ENCODE measurements at places on chromosomes 2 and 18.

DNA sequence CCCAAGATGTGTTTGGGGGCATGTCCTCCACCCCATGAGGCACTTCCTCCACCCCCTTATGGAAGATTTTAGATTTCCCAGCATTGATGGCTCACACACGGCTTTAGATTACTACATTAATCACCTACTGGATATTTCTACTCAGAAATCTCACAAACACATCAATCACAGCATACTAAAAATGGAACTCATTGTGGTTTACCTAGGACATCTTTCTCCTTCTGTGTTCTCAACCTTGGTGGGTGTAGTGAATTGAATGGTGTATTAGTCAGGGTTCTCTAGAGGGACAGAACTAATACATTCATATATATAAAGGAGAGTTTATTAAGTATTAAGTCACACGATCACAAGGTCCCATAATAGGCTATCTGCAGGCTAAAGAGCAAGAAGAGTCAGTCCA is 82.1 kb upstream of the CYRIA start:
- no peak for DNase-seq

DNA sequence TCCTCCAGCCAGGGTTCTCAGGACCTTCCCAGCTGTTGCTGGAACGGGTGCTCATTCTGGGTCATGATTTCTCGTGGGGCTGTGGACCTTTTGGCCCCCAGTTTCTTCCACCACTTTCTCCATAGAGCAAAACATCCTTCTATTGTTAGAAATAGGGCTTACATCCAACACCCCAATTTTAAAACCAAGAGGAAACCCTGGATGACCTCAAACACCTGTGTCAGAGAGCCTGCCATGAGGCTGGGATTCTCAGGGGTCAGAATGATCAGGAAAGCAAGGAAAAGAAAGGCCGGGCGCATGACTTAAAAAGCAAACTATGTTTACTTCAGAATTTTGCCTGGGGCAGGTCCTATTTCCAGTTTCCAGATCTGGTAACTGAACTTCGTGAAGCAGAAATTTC is 307.9 kb upstream of the MEIS1 start:
- DNase-seq, result no peak

GRCh38 chr2:67854798-67855197 is 208.0 kb downstream of the C1D start:
- no peak for DNase-seq

DNA sequence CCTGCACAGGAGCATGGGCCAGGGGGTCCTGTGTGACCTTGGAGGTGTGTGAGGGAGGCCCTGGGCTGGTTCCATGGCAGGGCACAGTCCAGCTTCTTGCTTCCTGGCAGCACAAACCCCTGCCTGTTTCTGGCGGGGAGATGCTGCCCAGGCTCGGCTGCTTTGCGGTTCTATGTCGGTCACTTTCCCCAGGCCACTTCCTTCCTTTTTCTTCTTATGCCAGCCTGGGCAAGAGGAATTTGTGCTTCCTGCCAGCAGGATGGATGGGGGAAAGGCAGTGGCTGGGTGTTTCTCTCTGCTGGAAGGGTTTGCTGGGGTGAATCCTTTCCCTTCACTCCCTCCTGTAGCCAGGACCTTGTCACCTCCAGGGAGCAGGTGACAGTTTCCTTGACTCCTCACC is 24.3 kb downstream of the ASAP2 start:
- DNase-seq, result no peak

DNA sequence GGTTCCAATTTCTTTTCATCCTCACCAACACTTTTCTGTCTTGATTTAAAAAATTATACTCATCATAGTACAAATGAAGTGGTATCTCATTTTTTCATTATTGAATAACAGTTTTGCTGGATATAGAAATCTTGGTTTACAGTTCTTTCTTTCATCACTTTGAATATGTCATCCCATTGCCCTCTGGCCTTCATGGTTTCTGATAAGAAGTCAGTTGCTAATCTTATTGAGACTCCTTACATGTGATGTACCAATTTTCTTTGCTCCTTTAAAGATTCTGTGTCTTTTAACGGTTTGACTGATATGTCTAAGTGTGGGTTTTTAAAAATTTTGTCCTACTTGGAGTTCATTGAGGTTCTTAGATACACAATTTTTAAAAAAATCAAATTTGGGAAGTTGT is 35.0 kb downstream of the SLC3A1 start:
- DNase-seq, result no peak

- no peak for DNase-seq
Measured at GRCh38 chr2:239376351-239376750, 24.5 kb downstream of the HDAC4 start.

DNA sequence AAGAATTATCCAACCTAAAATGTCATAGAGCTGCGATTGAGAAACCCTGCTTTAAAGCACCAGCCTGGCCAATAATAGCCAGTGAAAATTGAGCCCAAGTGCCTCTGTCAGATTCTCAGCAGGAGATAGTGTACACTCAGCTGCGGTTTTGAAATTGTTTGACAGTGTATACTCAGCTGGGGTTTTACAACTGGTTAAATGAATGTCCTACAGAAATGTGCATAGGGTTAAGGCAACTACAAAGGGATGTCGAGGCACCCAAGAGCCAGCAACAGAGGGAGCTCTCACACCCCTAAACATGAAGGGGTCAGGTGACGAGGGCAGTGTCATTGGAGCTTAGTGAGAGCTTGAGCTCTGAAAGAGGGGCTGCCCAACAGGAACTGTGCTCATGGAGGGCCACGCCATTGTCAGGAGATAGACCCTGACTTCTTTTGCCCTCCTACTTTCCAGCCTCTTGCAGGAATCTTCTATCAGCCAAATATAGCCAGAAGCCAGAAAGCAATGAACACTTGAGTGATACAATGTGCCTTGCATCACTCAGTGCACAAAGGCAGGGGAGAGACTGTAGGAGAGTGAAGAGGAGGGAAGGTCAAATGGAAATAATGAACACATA is 15.1 kb downstream of the ACTG2 start:
- DNase-seq, result peak; percentile 24

GRCh38 chr18:79485788-79486355 is 90.1 kb downstream of the NFATC1 start:
- no peak for DNase-seq

DNA sequence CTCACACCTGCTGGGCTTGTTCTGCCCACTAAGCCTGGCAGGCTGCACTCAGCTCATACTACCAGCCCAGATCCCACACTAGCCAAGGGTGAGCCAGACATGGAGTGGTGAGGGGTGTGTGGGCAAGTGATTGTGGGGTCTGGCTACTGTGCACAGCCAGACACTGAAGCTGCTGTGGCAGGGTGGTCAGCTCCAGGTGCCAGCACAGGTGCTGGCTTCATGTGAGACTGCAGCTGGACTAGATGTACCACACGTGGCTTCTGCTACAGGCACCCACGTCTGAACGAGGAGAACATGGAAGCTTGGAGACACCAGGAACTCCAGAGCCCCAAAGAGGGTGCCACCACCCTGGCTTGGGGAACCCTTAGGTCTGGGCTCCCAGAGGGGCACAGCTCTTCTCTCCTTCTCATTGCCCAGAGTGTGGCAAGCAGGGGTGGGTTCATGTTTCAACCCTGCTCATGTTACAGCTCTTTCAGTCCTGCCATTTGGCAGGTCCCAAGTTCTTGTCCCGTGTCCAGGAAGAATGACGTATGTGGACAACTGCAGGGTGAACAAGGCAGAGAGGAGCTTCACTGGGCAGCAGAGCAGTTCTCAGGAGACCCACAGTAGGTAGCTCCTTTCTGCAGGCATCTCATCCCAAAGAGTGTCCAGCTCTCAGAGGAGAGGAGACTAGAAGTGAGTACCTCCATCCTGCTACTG is 1624.2 kb upstream of the TMEFF2 start:
- no peak for DNase-seq

GRCh38 chr2:38535744-38536506 is 66.8 kb downstream of the HNRNPLL start:
- DNase-seq, result peak; percentile 35

DNA sequence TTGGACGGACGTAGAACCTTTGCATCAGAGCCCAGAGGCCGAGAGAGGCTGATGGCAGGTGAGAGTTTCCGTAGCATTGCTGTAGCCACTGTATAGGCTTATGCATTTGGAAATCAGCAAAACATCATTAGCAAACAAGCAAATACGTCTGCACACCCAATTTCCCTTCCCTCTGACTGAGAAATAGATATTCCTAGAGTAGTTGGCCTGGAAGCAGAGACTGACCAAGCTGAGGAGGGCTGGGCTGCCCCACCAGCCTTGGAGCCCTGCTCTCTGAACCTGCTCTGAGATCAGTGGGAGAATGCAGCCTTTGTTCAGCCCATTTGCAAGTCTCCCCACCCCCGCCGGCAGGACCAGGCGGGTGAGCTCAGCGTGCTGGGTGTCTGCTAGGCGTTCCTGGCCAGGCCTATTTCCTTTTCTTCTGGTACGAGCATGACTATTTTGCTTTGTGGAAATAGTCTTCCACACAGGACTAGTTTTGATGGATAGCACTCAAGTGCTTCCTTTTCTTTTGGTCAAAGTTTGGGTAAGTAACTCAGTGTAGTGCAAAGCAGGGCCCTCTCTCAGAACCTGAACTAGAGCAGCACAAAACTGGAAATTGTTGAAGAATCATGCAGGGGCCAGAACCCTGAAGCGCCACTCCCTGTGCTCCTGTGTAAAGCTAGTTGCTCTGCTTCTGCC is 21.9 kb upstream of the RNF149 start:
- DNase-seq, result peak; percentile 36

DNA sequence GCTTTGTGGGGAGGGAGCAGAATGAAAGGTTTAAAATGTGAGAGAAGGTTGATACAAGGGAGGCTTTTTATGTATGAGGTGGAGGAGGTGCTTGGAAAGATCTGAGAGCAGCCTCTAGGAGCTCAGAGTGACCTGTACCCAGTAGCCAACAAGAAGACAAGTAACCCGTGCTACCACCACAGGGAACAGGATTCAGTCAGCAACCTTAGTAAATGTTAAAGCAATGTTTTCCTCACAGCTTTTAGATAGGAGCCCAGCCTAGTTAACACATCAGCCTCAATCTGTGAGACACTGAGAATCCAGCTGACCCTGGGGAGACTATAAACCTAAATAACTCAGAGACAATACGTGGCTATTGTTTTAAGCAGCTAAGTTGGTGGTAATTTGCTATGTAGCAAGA is 194.9 kb upstream of the NT5C1B start:
- no peak for DNase-seq

DNA sequence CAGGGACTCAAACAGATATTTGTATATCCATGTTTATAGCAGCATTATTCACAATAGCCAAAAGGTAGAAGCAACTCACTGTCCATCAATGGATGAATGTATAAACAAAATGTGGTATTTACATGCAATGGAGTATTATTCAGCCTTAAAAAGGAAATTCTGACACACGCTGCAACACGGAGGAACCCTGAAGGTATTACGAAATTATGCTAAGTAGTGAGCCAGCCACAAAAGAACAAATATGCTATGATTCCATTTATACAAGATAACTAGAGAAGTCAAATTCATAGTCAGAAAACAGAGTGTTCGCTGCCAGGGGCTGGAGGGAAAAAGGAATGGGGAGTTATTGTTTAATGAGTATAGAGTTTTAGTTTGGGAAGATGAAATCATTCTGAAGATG is 61.0 kb upstream of the CDKL4 start:
- no peak for DNase-seq

DNA sequence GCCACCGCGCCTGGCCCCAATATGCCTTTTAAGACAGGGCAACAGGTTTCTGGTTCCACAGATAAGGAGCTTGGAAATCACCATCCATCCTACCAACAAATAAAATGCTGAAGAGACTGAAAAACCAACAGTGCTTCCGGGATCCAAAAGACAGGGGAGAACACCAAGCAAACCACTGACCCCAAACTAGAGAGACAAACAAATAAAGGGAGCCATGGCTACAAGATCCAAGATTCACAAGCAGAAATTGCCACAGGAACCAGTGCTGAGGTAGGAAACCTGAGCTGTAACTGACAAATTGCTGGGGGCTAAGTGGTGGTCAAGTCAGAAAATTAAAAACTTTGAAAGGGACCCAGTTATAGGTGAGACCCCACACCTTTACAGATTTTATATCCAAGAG is 76.5 kb downstream of the ROCK2 start:
- DNase-seq, result no peak

DNA sequence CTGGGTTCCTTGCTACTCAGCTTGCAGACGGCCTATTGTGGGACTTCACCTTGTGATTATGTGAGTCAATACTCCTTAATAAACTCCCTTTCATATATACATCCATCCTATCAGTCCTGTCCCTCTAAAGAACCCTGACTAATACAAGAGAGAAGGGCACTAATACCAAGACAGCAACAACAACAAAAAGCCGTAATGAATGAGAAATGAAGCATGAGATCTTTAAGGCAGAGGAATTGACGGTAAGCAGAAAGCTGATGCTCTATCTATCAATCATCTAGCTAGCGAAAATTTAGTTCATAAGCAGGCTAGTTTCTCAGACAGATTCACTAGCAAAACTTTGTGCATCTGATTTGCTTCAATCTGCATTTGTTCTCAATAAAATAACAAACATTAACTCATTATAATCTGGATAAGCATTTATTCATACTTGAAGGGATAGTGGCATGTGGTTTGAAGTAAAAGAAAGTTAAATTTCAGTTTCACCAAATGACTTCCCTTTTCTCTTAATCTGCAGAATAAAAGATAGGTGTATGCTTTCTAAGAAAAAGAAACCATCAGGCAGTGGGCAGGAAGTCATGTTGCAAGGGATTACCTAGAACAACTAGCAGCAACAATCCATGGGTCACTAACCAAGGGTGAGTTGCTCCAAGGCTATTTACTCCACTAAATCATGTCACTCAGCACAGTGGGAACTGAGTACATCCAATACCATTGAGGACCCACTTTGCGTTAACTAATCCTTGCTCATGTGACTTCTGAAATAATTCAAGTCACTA is 376.5 kb downstream of the TMEM182 start:
- no peak for DNase-seq

DNA sequence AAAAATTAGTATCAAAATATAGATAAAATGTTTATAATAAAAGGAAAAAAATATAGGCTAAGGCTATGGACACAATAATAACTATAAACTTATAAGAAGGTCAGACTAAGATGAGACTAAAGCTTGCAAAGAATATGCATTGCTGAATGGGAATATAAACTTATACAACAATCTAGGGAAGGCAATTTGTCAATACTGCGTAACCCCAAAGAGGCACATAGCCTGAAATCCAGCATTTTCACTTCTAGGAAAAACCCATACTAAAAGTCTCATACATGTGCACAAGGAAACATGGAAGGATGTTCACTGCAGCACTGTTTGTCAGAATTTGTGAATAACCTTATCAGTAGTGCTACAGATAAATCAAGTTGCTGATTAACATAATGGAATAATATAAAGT is 45.5 kb downstream of the FANCL start:
- no peak for DNase-seq

DNA sequence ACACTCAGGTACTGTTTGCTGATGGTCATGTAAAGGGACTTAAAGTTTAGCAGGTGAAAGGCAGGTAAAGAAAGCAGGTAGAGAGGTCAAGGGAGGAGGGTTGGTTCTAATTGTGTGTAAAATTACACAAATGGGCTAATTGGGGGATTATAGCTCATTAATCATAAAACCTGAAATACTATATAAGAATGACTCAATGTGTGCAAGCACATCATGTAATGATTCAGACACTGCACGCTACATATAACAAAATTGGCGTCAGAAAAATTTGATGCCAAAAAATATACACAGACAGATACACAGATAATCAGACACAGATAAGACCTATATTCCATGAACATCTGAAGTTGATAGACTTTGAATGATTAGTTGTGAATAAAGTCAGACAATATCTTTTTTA is 120.7 kb upstream of the LMAN1 start:
- DNase-seq, result no peak

- DNase-seq, result no peak
Measured at GRCh38 chr2:162731917-162732804, 106.4 kb downstream of the KCNH7 start.

- no peak for DNase-seq
Measured at GRCh38 chr2:146677280-146677679, 1167.5 kb upstream of the ACVR2A start.

- DNase-seq, result no peak
Measured at GRCh38 chr2:199100326-199101110, 357.2 kb downstream of the SATB2 start.

Measured in stimulated activated CD4-positive, alpha-beta T cell treated with anti-CD3 and anti-CD28 coated beads, TNF-alpha, amount 100 ng/mL, for 1 hour (primary cell).